ENCODE measurements at places on chromosomes 7 and 10. TPM values are rescaled to one million over a fixed set of nuclear protein-coding genes. Genes with fewer than 3 reads are reported as not detected.

AMPH gene
- 1.5 TPM for total RNA-seq

PPP1R3C gene
- 20.6 TPM for total RNA-seq

TMEM270 gene
- not detected for total RNA-seq

MMP21 gene
- not detected for total RNA-seq

CALML5 gene
- total RNA-seq = not detected

FLNC gene
- total RNA-seq = 168 TPM

FAM237B gene
- not detected for total RNA-seq

SPDYE5 gene
- total RNA-seq = not detected

CDHR1 gene
- total RNA-seq = 0.26 TPM

OGDHL gene
- total RNA-seq = 0.82 TPM

All from pericardium fibroblast (primary cell).